Hepatocyte (in vitro differentiated cells): ENCODE measurements at places on chromosomes 5 and 9. TPM values are rescaled to one million over a fixed set of nuclear protein-coding genes. Genes with fewer than 3 reads are reported as not detected.

DNA sequence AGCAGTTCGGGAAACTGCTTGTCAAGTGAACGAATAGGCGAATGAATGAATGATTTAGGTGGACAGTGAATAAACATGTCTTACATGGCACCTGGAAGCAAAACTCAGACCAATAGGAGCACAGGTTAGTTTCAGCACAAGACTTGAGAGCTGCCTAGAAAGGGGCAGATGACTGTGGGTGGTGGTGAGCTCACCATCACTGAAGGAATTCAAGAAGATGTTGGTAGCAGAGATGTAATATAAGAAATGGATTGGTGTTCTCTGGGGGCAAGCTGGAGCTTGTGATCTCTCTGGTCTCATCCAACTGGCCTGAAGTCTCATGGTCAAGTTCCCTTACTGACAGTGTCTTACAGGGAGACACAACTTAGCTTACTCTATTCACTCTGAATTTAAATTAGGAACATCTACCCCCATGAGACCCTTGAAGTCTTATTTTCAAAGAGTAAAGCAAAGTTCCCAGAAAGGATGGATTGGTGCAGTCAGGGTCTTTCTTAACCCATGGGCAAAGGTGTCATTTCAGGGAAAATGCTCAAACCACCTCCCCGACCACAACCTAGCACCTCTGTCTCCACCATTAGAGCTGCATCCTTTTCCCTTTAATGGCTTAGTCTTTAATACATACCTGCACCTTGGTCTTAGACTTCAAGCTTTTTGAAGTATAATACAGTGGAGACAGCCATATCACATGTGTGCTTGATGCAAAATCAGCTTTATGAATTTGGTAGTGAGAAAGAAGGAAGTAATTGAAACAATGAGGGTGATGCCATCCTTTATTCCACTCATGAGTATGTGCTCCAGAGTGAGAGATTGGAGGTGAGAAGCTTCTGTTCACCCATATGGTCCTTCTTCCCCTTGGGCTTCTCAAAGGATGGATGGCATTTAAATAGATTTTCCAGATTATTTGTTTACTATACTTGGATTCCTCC is 5.1 kb downstream of the LCP2 start:
- H3K27ac ChIP-seq, result no peak overlapping the region
- no peaks in the 10 kb centered on the region for H3K4me1 ChIP-seq
- no peak overlapping the region for H3K4me3 ChIP-seq
- DNase-seq, result no peak
- H3K27me3 ChIP-seq, result peaks cover 4% of the 10 kb centered on the region

DNA sequence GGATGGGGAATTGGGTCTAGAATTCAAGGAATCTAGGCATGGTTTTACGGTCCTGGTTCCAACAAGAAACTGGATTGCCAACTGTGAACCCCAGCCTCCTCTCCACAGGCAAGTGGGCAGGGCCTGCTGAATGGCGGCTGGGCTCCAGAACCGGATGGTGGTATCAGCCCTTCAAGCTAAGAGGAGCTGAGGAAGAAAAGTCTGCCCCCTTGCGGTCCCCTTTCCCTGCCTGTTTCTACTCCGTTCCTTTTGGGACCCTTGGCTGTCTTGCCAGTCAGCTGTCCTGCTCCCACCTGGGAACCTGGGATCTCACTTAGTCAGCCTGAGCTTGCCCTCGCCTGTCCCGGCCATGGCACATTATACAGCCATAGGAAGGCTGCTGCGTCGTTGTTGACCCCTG is 234.4 kb upstream of the DAPK1 start:
- no peak for DNase-seq
- no peak overlapping the region for H3K4me3 ChIP-seq
- H3K36me3 ChIP-seq, result no peaks in the 10 kb centered on the region
- H3K4me1 ChIP-seq, result no peaks in the 10 kb centered on the region
- peaks cover 2% of the 10 kb centered on the region for H3K27me3 ChIP-seq

DNA sequence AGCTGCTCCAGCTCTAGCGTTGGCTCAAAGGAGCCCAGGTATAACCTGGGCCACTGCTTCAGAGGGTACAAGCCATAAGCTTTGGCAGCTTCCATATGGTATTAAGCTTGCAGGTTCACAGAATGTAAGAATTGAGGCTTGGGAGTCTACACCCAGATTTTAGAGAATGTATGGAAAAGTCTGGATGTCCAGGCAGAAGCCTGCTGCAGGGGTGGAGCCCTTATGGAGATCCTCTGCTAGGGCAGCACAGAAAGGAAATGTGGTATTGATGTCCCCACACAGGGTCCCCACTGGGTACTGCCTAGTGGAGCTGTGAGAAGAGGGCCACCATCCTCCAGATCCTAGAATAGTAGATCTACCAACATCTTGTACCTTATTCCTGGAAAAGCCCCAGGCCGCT is 626.9 kb downstream of the MAT2B start:
- H3K27me3 ChIP-seq, result no peaks in the 10 kb centered on the region
- DNase-seq, result no peak
- no peak overlapping the region for H3K4me3 ChIP-seq
- H3K36me3 ChIP-seq, result no peaks in the 10 kb centered on the region

GRCh38 chr9:108889649-108890067 is 27.6 kb downstream of the ACTL7A start:
- H3K36me3 ChIP-seq, result no peaks in the 10 kb centered on the region
- H3K4me1 ChIP-seq, result peaks cover 22% of the 10 kb centered on the region
- peak overlapping the region; percentile 0 for H3K27ac ChIP-seq

MEF2C gene
- 11.0 and 14.6 TPM in 2 replicates for total RNA-seq

DNA sequence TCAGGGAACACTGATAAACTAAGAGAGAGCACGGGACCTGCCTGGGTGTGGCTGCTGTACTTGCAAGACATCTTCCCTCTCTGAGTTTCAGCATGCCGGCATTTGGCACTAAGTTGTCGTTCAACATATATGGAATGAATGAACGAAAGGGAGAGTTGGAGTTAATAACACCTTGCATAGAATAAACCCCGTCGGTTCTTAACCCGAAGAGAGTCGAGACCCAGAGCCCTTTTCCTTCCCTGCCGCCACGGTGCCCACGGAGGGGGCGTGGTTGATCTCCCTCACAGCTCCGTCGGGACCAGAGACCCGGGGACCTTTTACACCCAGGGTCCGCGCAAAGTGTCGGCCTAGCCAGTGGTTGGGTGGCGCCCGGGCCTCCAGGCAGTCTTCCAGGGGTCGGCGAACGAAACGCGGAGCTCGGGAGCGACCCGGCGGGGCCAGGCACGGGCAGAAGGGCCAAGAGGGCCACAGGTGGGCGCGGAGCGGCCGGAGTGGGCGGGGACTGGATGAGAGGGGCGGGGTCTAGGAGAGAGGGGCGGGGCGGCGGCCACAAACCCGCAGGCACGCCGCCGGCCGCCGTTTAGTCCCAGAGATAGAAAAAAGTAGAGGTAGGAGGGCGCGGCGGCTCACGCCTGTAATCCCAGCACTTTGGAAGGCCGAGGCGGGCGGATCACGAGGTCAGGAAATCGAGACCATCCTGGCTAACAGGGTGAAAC is 735 bp upstream of the RPL26L1 start:
- peak; percentile 90 for DNase-seq
- H3K27ac ChIP-seq, result peak overlapping the region; percentile 87
- H3K4me3 ChIP-seq, result peak overlapping the region; percentile 50
- no peaks in the 10 kb centered on the region for H3K36me3 ChIP-seq
- peaks cover 5% of the 10 kb centered on the region for H3K4me1 ChIP-seq
- H3K27me3 ChIP-seq, result no peaks in the 10 kb centered on the region
